HFFc6 (cell line): ENCODE measurements at places on chromosomes 12 and 14.

DNA sequence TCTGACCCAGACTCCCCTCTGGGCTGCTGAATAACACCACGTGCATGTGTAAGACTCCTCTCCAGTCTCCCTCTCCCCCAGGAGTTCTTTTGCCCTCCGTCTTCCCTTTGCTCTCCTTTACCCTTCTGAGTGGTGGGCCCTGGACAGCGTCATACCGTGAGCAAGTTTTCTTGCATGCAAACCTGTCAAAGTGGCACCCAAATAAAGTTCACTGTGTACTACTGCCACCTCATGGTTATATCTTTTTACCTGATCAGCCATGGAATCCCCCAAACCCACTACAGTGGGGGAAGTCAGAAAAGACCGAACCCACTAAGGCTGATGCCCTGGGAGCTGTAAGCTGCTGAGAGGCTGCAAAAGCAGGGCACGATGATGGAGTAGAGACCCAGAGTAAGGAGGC lies 131.1 kb upstream of the VRK1 start:
- H3K27ac ChIP-seq = no peak overlapping the region
- peaks cover 5% of the 10 kb centered on the region for H3K27me3 ChIP-seq
- no peaks in the 10 kb centered on the region for H3K4me1 ChIP-seq
- no peaks in the 10 kb centered on the region for H3K36me3 ChIP-seq

DNA sequence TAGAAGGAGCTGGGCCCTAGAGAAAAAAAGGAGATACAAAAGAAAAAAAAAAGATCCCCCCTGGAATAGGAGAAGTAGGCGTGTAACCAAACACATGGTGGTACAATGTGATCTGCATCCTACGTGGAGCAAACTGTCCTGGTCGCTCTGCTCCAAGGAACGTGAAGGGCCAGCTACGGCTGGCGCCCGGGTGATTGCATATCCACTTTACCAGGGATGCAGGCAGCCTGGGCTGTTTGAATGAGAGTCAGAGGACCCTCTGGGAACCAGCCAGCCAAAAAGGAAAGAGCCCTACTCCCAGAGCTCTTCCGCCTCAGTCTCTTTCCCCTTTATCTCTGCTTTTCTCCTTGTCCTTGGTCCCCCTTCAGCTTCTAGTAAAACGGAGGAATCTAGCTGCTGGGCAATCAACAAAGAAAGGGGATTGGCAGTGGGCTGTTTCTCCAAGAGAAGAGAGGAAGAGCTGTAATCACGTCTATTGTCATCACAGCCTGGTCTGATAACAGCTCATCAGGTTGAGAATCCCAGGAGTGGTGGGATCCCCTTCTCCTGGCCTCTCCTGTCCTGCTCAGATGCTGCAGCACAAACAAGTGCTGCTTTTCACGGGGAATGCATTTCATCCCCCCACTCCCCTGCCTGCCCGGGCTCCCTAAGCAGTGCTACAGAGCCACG lies 156.0 kb downstream of the ADCK1 start:
- no peaks in the 10 kb centered on the region for H3K27me3 ChIP-seq
- H3K36me3 ChIP-seq = no peaks in the 10 kb centered on the region
- no peak for DNase-seq
- no peaks in the 10 kb centered on the region for H3K4me1 ChIP-seq

DNA sequence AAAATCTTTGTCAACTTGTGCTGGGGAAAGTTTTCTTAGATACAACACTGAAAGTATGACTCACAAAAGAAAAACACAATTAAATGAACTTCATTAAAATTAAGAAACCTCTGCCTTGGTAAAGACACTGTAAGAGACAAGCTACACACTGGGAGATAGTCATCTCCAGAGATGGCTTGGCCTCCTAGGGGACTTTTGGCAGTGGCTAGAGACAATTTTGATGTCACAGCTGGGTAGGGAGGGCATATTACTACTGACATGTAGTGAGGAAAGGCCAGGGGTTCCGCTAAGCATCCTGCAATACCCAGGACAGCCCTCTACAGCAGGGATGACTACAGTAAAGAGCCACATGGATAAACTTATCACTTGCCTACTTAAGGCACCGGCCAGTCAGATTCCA lies 8.7 kb upstream of the RNASE4 start:
- DNase-seq = no peak
- peaks cover 2% of the 10 kb centered on the region; the same call in 1 of the 2 replicates for H3K27me3 ChIP-seq
- H3K4me1 ChIP-seq = peaks cover 6% of the 10 kb centered on the region
- no peak overlapping the region for H3K27ac ChIP-seq

GRCh38 chr12:117408161-117408791 lies 46.9 kb upstream of the NOS1 start:
- H3K36me3 ChIP-seq = peaks cover 4% of the 10 kb centered on the region; the same call in 1 of the 2 replicates
- no peaks in the 10 kb centered on the region; the same call in 1 of the 2 replicates for H3K27me3 ChIP-seq
- H3K27ac ChIP-seq = no peak overlapping the region
- no peak for DNase-seq
- no peaks in the 10 kb centered on the region for H3K4me1 ChIP-seq

DNA sequence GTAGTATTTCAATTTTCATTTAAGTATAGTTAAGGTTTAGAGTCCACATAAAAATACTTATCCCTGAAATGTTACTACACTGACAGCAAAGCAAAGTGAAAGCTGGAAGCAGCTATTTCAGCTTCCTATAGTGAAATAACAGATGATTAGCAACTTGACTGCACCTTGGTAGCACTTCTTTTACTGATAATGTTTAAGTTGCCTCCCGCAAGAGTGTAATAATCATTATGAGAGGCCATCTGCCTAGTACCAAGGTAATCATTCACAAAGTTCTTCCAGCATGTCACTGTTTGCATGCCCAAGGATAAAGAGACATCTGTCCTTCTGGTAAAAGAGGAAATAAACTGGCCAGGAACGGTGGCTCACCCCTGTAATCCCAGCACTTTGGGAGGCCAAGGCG lies 69.8 kb downstream of the LIN7A start:
- no peak for DNase-seq
- no peak overlapping the region for H3K27ac ChIP-seq
- H3K4me1 ChIP-seq = peaks cover 24% of the 10 kb centered on the region
- no peak overlapping the region for H3K4me3 ChIP-seq
- H3K27me3 ChIP-seq = no peaks in the 10 kb centered on the region; the same call in 1 of the 2 replicates

DNA sequence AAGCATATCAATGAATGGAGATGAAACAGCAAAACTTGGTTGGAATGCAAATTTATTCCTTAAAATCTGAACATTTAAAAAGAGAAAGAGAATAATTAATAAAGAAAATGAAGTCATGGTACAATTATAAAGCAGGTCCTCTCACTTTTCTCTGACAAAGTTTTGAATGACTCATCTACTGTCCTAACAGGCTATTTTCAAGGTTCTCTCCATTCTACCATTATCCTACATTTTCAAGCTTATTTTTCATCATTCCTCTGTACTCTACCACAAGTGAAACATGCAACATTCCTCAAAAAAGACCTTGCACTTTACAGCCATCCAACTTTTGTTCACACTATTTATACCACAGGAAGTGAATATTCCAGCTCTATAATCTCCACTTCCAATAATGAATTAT lies 36.9 kb upstream of the AP4S1 start:
- H3K36me3 ChIP-seq = peaks cover 5% of the 10 kb centered on the region; the same call in 1 of the 2 replicates
- peak; percentile 12 for DNase-seq
- H3K4me1 ChIP-seq = peaks cover 41% of the 10 kb centered on the region

GRCh38 chr12:3043406-3043805 lies 33.8 kb upstream of the TSPAN9 start:
- H3K27ac ChIP-seq = no peak overlapping the region
- DNase-seq = no peak
- peaks cover 8% of the 10 kb centered on the region; the same call in 1 of the 2 replicates for H3K4me1 ChIP-seq
- H3K4me3 ChIP-seq = no peak overlapping the region
- H3K36me3 ChIP-seq = peaks cover 7% of the 10 kb centered on the region; the same call in 1 of the 2 replicates

GRCh38 chr14:64825509-64825908 lies 54.2 kb downstream of the SPTB start:
- peaks cover 4% of the 10 kb centered on the region for H3K27me3 ChIP-seq
- no peaks in the 10 kb centered on the region for H3K36me3 ChIP-seq

DNA sequence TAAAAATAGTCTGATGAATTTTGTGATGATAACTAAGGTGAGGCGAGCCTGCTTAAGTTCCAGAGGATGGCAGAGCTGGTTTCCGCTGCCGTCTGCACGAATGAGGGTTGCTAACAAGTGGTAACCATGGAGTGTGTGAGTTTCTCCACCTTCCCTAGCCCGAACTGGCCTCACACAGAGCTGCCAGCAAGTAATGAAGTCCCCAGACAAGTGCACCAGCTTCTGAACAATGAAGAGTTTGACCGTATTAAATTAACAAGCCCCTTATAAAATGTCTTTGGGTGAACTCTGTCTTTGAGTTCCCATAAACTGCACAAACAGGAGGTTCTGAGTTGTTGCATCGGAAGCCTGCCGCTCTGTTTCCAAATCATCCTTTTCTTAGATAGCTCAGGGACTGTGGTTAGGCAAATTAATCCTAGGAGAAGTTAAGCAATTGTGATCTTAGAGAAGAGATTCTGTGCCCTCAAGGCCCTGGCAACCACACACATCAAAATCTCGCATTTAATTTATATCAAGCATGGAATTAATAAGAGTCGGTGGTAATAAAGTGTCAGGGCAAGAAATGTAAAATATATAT lies 274.1 kb upstream of the DAAM1 start:
- no peak for DNase-seq
- H3K27ac ChIP-seq = no peak overlapping the region
- no peak overlapping the region for H3K4me3 ChIP-seq
- no peaks in the 10 kb centered on the region for H3K27me3 ChIP-seq
- no peaks in the 10 kb centered on the region for H3K36me3 ChIP-seq

- DNase-seq = peak; percentile 68
- peaks cover 23% of the 10 kb centered on the region for H3K4me1 ChIP-seq
- H3K36me3 ChIP-seq = peaks cover 8% of the 10 kb centered on the region
- 0 out of 2 replicates have a peak within 1 kb of the TSS, but pooled peaks have one; percentile 43 for H3K27ac ChIP-seq
Measured at GRCh38 chr14:24310646-24311604, at the start of gene LTB4R. Gene LTB4R, plus strand, starts transcription at chr14:24311502. Its CDS starts 4,150 bp downstream, at chr14:24315652.

- DNase-seq = no peak
- no peaks in the 10 kb centered on the region for H3K4me1 ChIP-seq
- H3K27ac ChIP-seq = no peak overlapping the region
Measured at GRCh38 chr12:77645966-77646598, 184.6 kb upstream of the NAV3 start.

DNA sequence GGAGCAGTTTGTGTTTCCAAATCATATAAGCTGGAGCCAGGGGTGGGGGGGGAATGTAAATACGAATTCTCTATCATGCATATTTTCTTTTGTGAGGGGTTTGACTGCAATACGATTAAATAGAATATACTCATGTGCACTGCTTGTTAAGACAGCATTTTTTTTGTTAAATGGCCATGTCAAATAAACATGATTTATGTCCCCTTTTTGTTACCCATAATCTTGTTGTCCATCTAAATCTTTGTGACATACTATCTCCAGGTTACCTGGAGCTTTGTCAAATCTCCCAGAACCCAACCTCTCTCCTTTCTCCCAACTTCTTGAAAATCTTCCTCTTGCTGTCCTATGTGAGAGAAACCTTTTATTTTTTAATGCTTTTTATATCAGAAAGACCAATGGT lies 233.1 kb downstream of the SLC25A21 start:
- H3K4me1 ChIP-seq = peaks cover 56% of the 10 kb centered on the region
- no peaks in the 10 kb centered on the region; the same call in 1 of the 2 replicates for H3K27me3 ChIP-seq
- no peaks in the 10 kb centered on the region for H3K36me3 ChIP-seq

- peaks cover 42% of the 10 kb centered on the region for H3K36me3 ChIP-seq
- DNase-seq = no peak
- H3K27ac ChIP-seq = peak overlapping the region; percentile 6; the same call in 1 of the 2 replicates
- peaks cover 2% of the 10 kb centered on the region for H3K27me3 ChIP-seq
Measured at GRCh38 chr12:122483969-122484368, 16.8 kb downstream of the ZCCHC8 start.

- peaks cover 55% of the 10 kb centered on the region for H3K36me3 ChIP-seq
- DNase-seq = no peak
- H3K4me3 ChIP-seq = no peak overlapping the region
- peaks cover 18% of the 10 kb centered on the region for H3K27me3 ChIP-seq
- peaks cover 41% of the 10 kb centered on the region for H3K4me1 ChIP-seq
Measured at GRCh38 chr14:102027951-102028350, 58.9 kb downstream of the HSP90AA1 start.

DNA sequence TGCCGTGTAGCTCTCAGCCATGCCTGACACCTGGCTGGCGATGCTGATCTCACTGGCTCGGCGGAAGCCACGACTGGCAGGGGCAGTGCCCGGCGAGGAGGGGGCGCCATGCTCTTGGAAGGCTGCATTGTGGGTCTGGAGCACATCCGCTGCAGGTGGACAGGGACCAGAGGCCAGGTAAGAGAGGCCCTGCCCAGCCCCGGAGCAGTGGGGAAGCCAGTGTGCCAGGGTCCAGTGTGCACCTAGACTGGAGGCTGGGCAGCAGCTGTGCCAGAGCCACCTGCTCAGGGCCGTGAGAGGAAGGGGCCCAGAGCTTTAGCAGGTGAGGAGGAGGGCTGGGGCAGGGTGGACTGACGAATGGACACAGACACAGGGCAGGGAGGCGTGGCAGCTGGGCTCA lies 10.1 kb downstream of the ARL6IP4 start:
- H3K4me1 ChIP-seq = no peaks in the 10 kb centered on the region
- no peak overlapping the region for H3K4me3 ChIP-seq
- no peak for DNase-seq
- no peaks in the 10 kb centered on the region for H3K36me3 ChIP-seq
- no peak overlapping the region for H3K27ac ChIP-seq

- peak; percentile 90 for DNase-seq
- H3K4me1 ChIP-seq = peaks cover 42% of the 10 kb centered on the region
- peaks cover 39% of the 10 kb centered on the region for H3K36me3 ChIP-seq
- H3K27ac ChIP-seq = peak overlapping the region; percentile 90
- no peaks in the 10 kb centered on the region; the same call in 1 of the 2 replicates for H3K27me3 ChIP-seq
Measured at GRCh38 chr14:77562681-77563080, 53.8 kb downstream of the SPTLC2 start.

- H3K4me3 ChIP-seq = no peak overlapping the region
- peaks cover 4% of the 10 kb centered on the region for H3K36me3 ChIP-seq
Measured at GRCh38 chr12:793037-793436, 40.7 kb downstream of the WNK1 start.

DNA sequence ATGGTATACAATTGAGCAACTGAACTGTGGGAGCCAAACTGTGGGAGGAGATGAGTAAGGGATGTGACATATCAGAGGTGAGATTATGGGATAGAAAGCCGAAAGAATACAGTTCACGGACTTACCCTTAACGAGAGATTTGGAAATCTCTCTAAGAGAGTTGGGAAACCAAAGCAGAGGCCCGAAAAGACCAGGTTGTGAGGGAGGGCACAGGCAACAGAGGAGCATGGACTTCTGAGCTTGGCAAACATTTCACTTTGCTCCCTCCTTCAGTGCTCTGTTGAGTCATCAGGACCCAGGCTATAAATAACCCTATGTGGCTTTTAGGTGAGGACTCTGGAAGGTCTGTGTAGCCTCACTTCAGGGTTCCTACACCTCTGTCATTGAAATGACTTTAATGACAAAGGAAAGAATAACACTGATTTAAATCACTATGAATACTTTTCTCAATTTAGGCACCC lies 120.6 kb downstream of the TGFB3 start:
- H3K27me3 ChIP-seq = no peaks in the 10 kb centered on the region
- peaks cover 63% of the 10 kb centered on the region for H3K4me1 ChIP-seq
- H3K27ac ChIP-seq = peak overlapping the region; percentile 82
- DNase-seq = peak; percentile 46
- H3K36me3 ChIP-seq = no peaks in the 10 kb centered on the region

- no peaks in the 10 kb centered on the region for H3K36me3 ChIP-seq
- peaks cover 66% of the 10 kb centered on the region for H3K4me1 ChIP-seq
- no peak for DNase-seq
- peak overlapping the region; percentile 11; the same call in 1 of the 2 replicates for H3K27ac ChIP-seq
Measured at GRCh38 chr12:69023840-69024239, 90.9 kb upstream of the CPM start.

GRCh38 chr12:100184549-100185145 lies 16.0 kb upstream of the ACTR6 start:
- DNase-seq = no peak
- peaks cover 10% of the 10 kb centered on the region for H3K4me1 ChIP-seq
- H3K4me3 ChIP-seq = no peak overlapping the region
- H3K27ac ChIP-seq = no peak overlapping the region
- peaks cover 7% of the 10 kb centered on the region; the same call in 1 of the 2 replicates for H3K36me3 ChIP-seq
